ENCODE measurements at places on chromosomes 7 and 10.

DNA sequence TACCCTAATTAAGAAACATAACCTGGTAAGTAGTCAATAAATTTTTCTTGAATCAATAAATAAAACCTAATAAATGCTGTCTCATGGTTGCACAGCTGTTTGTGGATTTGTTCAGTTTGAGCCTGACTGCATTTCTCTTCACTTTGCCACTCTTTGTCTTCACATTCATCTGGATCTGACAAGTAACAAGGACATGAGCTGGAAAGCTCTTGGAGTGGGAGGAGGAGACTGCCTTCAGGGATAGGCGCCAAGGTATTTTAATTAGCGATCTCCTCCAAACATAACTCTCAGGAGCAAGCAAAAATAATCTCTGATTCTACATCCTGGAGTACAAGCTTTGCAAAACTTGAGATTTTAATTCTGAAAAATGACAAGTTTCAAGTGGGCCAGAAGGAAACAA, 251.0 kb downstream of the BMPER start:
- no peak for DNase-seq

GRCh38 chr7:132609222-132609621, 33.0 kb upstream of the PLXNA4 start:
- DNase-seq, result no peak

DNA sequence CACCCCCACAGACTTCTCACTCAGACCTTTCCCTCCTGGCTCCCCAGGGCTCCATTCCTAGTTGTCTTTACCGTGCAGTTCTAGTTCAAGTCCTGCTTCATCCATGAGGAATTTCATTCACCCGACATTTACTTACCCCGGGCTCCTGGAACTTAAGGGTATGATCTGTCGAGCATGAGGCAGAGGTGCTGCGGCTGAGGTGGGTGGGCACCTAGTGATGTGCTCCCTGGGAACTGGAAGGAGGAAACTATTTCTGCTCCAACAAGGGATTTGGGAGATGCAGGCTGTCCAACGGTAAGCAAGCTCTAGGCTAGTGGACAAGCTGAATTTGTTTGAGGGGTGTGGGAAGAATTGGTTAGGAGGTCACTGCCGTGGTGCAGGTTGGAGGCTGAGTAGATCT, 30.2 kb upstream of the AQP1 start:
- no peak for DNase-seq

- no peak for DNase-seq
These were observed 103.2 kb upstream of the PPP2R2D start for GRCh38 chr10:131797626-131798025.

GRCh38 chr10:62856021-62856420, 39.9 kb upstream of the EGR2 start:
- no peak for DNase-seq
